ENCODE measurements at places on chromosomes 5 and 9. TPM values are rescaled to one million over a fixed set of nuclear protein-coding genes. Genes with fewer than 3 reads are reported as not detected.

DNA sequence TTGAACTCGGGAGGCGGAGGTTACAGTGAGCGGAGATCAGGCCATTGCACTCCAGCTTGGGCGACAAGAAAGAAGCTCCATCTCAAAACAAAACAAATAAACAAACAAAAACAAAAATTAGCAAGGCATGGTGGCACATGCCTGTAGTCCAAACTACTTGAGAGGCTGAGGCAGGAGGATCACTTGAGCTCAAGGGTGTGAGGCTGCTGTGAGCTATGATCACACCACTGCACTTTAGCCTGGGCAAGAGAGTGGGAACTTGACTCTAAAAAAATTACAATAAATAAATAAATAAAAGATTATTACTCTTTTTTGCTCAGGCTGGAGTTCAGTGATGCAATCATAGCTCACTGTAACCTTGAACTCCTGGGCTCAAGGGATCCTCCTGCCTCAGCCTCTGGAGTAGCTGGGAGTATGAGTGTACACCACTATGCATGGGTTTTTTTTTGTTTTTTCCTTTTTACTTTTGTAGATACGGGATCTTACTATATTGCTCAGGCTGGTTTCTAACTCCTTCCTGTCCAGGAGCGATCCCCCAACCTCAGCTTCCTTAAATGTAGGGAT, 9.0 kb upstream of the DCP2 start:
- DNase-seq = no peak

- DNase-seq = no peak
Measured at GRCh38 chr9:94991961-94992907, 265.7 kb downstream of the AOPEP start.

DNA sequence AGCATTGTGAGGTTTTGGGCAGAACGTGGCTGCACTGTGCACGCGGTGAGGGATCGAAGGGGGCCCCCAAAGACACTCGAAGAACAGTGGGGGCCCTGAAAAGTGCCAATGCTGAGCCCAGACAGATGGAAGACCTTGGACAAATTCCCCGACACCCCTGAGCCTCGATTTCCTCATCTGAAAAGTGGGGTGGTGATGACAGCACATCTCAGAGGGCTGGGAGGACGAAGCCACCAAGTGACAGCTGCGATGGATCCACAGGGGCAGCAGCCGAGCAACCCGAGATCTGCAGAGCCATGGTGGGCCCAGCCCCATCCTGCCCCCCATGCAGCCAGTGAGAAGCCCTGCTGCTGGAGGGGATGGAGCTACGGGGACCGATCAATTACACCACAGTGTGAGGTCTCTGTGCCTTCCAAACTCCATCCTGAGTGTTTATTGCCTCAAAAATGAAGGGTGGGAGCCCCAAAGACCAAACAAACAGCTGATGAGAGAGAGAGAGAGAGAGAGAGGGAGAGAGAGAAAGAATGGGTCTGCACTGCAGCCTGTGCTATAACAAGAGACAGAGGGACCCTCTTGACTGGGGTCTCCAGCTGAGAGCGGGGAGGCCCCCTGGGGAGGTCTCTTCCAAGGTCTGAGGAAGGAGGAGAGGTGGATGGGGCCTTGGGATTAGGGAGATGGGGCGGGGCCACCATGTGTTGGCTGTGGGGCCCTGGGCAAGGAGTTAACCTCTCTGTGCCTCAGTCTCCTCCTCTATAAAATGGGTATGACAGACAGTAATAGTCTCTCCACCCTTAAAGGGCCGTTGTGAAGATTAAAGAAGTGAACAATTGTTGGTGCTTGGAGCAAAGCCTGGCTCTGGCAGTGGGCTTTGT, 134.4 kb upstream of the IER5L start:
- DNase-seq = no peak

DNA sequence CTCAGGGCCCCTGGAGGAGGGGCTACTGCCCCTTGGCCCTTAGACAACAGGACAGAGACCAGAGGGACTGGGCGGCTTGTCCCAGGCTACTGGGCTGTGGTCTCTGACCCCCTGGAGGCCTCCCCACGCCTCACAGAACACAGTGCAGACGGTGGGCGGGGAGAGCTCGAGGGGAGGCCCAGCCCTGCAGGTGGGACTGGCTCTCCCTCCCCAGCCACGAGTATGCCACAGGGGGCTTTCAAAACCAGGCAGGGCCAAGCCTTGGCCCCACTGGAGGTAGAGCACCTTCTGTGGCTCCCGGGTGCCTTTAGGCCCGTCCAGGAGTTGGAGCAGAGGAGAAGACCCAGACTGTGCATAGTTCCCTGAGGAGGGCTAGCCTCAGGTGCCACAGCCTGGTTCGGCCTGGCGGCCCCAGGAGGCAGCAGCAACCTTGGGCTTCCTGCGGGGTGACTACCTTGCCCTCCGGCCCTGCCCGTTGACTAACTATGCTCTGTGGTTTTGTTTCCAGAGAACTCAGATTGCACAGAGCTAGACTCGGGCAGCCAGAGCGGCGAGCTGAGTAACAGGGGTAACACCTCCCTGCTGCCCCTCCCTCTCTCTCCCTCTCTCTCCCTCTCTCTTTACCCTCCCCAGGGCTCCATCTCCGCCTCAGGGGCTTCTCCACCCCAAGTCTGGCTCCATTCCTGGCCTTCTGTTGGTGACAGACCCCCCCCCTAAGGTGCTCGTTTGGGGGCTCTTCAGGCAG, 15.5 kb downstream of the CARD19 start:
- no peak for DNase-seq

- DNase-seq = no peak
Measured at GRCh38 chr9:124163760-124164255, 93.9 kb upstream of the NEK6 start.

- no peak for DNase-seq
Measured at GRCh38 chr9:79581388-79581787, 9.6 kb downstream of the TLE4 start.

The MYO10 gene
- not detected for total RNA-seq

The SAXO1 gene
- total RNA-seq = not detected

The KLF9 gene
- total RNA-seq = 12.3 TPM
